Uterus (tissue), 4 donors: ENCODE measurements at places on chromosomes 6 and 20. TPM values are rescaled to one million over a fixed set of nuclear protein-coding genes. Genes with fewer than 3 reads are reported as not detected.

DNA sequence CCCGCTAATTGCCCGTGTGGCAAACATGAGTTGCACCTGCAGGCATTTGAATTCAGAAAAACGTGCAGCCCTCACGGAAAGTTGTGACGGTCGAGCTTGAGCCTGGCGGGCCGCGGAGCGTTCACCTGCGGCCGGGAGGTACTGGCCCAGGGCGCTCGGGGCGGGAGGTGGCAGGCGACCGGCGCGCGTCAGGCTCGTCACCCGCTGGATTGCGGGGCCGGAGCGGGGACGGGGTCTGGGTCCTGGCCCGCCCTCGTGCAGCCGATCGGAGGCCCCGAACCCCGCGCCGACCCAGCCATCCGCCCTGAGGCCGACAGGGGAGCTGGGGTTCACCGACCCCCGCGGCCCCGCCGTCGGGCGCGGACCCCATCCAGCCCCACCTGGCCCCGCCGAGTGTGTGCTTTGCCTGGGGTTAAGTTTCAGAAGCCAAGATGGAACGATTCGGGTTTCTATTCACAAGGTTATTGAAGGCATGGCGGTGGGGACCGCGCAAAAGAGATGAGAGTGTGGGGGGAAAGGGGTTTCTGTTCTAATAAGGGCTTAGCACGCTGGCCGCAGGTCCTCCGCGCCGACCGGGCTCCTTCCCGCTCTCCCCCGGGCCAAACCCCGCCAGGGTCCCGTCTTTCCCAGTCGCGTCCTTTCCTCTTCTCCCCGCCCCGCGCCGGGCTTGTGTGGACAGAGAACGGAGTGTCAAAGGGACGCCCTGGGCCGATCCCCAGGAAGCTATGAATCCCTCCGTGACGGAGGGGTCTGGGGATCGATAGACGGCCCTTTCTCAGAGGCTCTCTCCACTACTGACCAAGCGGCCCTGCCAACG, 1.6 kb upstream of the HEY2 start:
- DNase-seq, result no peak

GRCh38 chr6:163470611-163471010, 56.1 kb downstream of the QKI start:
- DNase-seq, result no peak

DNA sequence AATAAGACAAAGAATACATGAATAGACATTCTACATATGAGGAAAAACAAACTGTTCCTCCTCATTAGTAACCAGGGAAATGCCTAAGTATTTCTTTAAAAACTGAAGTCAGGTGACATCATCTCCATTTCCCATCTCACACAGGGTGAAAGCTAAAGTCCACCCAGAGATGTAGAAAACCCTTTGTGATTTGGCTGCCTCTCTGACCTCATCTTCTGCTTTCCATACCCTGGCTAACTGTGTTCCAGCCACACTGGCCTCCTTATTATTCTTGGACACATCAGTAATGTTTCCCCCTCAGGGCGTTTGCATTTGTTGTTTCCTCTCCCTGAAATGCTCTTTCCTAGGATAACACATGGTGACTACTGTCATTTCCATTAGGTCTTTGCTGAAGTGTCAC, 40.4 kb downstream of the ESF1 start:
- DNase-seq, result no peak

DNA sequence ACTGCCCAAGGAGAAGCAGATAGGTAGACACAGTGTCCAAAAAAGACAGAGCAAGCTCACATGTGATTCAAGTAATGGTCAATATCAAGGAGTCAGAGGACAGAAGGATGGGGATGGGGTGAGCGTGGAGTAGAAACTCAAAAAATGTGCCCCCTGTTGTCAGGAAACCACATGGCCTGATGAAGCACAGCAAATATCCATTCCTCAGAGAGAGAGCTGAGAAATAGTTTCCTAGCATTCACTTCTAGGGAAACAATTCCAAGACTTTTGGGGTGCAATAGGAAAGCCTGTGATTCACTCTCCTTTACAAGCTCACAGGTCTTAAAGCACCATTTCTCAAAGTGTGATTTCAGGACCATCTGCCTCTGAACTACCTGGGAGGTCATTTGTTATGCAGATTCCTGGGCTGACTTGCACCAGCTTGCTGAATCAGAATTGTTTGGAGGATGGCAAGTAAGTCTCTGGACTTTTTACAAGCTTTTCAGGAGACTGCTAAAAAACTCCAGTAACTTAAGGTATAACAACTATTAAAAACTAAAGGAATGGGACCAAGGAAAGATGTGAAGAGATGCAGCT, 432.8 kb downstream of the HDGFL1 start:
- no peak for DNase-seq

DNA sequence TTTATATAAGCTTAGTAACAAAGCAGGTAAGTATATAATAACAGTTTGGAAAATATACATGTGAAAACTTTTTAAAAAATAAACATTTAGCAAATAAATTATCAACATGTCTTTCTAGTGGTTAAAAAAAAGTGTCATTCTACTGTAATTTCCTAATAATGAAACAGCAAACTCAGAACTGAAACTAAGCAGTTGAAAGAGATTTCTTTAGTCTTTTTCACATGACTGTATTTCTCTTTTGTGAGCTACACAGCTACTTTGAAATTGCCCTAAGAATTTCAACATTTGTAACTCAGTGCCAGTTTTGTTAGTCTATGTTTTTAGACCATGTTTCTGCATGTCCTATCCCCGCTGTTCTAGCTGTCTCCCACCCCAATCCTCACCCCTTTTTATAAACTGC, 28.4 kb upstream of the SDHAF4 start:
- DNase-seq, result no peak

GRCh38 chr6:1597924-1598323, 11.8 kb upstream of the FOXC1 start:
- DNase-seq, result no peak

- no peak for DNase-seq
Measured at GRCh38 chr20:36175016-36175415, 20.5 kb downstream of the EPB41L1 start.

DNA sequence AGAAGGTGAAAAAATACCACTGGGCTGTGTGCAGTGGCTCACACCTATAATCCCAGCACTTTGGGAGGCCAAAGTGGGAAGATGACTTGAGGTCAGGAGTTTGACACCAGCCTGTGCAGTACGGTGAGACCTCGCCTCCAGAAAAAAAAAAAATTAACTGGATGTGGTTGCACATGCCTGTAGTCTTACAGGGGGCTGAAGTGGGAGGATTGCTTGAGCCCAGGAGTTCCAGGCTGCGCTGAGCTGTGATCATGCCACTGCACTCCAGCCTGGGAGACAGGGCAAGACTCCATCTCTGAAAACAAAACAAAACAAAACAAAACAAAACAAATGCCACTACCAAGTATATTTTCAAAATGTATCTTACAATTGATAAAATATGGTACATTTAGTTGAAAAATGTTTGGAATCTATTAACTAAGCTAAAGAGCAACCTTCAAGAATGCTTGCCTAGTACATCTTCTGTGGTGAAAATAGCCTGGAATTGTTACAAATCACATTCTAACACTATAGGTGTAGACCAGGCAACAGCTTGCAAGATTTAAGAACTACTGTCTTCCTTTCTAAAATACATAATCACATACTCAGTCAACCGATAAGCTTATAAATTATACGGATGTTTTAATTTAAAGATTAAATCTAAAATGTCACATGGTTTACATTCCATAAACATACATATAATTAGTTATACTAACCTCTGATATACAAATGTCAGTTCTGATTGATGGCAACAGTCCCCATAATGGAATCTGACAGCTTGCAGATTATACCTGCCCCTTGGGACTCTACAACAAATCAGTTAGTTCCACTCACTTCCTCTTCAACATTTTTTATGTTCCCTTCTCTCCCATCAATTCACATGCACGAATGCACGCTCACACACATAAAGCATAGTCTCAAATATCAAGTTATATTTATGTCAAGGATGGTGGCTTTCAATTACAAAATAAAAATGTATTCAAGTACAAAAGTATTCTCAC, 150.8 kb downstream of the ASCC3 start:
- no peak for DNase-seq

DNA sequence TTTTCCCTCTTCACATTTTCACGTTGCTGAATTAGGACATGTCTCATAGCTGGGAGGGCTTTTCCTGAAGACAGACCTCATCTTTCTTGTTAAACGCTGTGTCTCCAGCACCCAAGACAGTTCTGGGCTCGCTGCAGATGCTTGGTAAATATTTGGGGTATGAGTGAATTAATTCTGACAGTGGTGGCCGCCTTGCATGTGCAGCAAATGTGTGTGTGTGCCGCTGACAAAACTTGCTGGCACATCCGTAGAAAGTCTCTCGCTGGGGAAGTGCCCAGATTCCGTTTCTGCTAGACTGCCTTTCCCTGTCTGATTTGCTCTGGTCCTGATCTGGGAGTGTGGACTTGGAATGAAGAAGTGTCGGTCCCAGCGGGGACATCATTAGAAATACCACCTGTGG, 48.2 kb upstream of the ZNFX1 start:
- no peak for DNase-seq

DNA sequence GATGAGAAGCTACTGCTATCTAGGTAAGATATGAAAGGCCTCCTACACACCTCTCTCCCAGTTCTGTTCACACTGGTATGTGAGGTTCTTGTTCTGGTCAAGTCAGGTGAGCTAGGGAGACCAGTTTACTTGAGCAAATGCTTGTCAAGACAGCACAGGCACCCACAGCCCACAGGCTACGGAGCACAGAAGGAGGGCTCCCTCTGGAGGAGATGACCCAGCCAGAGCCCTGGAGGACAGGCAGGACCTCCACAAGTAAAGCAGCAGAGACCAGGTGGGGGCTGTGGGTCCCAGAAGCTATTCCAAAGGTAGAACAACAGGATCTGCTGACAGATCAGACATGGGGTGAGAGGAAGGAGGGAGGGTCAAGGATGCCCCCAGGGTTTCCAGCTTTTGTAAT, 13.2 kb downstream of the MMP24OS start:
- DNase-seq, result no peak

DNA sequence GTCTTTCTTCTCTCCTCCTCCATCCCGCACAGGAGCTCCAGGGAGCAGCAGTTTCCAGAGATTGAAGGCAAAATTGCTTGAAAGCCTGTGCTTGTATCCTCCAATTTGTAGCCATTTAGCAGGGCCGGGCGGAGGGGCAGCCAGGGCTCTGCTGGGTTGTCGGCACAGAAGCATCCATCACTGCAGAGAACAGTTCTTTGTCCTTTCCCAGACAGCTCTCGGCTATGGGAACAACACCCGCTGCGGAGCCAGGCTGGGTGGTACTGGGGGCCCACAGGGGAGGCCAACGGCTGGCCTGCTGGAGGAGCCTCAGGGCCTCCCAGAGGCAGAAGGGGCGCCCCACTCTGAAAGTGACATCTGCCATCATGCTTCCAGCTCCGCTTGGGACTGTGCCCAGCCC, 7.8 kb downstream of the HRH3 start:
- DNase-seq, result no peak

DNA sequence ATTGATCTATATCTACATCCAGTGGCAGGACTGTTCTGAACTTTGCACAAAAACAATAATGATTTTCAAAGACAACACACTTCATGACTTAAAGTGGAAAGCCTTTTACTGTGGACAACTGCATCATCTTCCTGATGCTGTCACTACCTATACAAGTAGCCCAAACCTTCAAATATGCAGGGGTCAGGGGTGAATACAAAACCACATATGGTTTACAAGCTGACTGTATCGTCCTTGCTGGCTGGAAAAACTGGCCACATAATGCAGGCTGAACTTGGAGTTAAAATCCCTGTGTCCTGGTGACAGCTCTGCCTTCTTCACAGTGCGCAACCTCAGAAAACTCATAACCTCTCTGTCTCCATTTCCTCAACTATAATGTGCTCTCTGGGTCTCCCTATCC, 128.9 kb downstream of the GMDS start:
- no peak for DNase-seq

- peak; percentile 25 for DNase-seq
Measured at GRCh38 chr20:32333988-32334885, 23.9 kb upstream of the ASXL1 start.

DNA sequence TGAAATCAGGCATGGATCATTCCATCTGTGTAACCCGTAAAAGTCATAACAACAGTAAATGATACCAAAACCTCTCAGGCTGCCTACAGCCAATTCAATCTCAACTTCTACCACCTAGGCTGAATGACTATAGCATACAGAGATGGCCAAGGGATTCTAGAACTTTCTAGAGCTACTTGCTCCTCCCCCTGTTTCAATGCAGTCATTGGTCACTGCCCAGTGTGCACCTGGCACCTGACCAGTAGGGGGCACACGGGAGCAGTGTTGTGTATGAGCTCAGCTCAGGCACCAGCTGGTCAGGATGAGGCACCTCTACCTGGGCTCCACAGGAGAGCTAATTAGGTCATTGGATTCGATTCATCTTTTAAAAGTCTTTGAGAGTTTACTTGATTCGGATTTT, 86.2 kb downstream of the PLEKHG1 start:
- peak; percentile 28 for DNase-seq

DNA sequence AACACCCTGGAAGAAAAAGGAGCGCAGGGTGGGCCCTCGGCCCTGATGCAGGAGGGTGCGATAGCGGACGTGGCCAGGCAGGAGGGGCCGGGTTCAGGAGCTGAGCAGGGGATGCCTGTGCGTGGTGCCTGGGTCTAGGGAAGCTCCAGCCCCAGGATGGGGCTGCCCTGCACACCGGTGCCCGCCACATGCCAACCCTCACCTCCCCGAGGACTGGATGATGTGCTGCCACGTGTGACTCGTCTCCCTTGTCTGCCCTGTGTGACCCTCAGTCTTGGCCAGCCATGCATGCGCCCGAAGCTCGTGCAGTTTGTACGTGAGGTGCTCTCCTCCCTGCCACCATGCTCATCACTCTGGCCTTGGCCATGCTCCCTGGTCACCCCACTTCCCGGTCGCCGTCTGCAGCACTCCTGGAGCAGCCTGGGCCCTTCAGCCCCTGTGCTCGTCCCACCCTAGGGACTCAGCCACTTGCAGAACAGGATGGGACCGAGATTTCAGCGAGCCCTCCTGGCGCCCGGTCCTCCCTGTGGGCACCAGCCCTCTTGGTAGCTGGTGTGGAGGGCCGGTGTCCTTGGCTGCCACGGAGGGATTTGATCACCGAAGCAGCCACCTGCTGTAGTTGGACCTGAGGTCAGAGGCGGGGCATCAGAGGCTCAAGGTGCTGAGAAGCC, 4.3 kb upstream of the COL20A1 start:
- DNase-seq, result no peak

- DNase-seq, result no peak
Measured at GRCh38 chr6:41272591-41273240, 13.8 kb downstream of the TREM1 start.

The TMEM244 gene
- not detected for total RNA-seq

The FAM217A gene
- total RNA-seq, result not detected

The SAPCD1 gene
- 4.4 TPM for total RNA-seq

The TXLNB gene
- total RNA-seq, result 2.1 TPM

The ULBP2 gene
- 0.34 TPM for total RNA-seq

The CTCFL gene
- not detected for total RNA-seq

The SLCO4A1 gene
- total RNA-seq, result 28.2 TPM

The RTF2 gene
- total RNA-seq, result 27.4 TPM

The PPIL1 gene
- 29.5 TPM for total RNA-seq

The MYCT1 gene
- total RNA-seq, result 30.3 TPM

The MYLK2 gene
- total RNA-seq, result 0.69 TPM
